Activated gamma-delta T cell treated with anti-CD3 and anti-CD28 coated beads, Interleukin-2, amount 50 U/mL, for 16 hours (primary cell): ENCODE measurements at places on chromosomes 11 and 22.

DNA sequence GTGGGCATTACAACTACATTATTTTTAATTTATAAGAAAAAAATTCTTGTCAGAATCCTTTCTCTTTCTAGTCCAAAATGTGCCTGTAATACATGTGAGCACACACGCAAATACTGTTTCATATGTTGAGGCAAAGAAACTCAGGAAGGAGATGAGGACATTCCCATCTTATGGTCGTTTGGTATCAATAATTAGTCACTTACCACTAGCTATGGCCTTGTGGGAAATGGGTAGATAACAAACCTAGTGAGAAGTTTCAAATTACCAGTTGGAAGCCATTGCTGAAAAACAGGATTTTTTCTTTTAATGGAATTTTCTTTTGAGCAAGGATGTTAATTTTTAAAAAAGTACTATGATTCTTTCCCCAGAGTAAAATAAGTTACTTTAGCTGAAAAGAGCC lies 25.7 kb downstream of the AMOTL1 start:
- no peak for DNase-seq

DNA sequence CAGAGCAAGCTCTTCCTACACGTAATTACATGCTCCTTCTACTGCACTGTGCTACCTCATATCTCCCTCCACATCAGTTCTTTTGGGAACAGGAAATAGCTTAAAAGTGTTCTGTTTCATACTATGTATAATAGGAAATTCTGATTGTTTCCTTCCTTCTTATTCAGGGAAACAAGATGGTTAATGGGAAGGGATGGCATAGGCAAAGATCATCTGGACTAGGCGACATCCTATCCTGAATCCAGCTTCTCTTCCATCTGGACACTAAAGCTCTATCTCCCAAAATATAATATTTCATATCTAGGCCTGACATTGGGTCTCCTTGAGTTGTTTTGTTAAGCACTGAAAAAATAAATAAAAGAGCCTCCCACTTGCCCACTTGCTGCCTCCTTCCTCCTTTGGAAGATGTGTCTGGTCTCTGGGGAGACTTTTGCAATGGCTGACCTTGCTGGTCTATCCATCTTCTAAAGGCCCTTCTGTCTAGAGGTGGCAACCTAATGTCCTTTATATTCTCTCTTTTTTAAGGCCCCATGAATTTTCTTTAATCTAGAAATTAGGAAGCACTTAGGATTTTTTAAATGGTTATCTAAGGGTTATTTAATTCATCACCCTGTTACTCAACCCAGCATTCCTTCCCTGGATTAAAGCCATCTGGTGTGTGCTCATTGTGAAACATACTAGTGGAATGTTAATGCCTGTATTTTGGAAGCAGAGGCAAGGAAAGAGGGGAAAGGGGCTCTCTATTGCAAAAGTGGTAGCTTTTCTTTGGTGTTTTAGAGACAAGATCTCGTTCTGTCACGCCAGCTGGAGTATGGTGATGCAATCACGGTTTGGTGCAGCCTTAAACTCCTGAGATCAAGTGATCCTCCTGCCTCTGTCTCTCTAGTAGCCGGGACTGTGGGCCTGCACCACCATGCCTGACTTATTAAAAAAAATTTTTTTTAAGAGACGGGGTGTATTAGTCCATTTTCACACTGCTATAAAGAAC lies 20.6 kb downstream of the CLMP start:
- no peak for DNase-seq

GRCh38 chr11:90770007-90770406 lies 547.2 kb upstream of the CHORDC1 start:
- no peak for DNase-seq

DNA sequence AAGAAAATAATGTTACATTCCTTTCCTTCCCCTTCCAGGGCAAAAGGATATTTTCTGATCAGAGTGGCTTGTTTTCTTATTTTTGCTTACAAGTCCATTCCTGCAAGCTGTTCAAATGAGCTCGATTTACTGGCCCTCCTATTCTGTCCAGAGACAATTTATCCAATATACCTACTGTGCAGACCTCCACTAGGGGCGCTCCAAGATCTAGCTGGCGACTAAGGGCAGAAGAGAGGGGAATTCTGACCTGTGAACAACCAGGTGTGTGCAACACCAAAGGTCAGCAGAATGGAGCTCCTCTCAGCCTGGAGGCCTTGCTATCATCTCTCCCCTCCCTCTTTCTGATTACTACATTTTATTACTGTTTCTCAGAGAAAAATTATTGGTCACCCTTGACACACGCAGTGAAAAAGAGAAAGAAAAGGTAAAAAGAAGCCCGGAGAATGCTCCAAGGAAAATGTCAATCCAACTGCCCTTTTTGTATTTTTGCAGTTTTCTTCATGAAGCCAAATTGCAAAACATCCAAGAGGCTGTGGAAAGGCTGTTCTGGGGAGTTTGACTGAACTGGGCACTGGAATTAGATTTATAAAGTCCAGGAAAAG lies 3.2 kb downstream of the SEZ6L start:
- DNase-seq = no peak

DNA sequence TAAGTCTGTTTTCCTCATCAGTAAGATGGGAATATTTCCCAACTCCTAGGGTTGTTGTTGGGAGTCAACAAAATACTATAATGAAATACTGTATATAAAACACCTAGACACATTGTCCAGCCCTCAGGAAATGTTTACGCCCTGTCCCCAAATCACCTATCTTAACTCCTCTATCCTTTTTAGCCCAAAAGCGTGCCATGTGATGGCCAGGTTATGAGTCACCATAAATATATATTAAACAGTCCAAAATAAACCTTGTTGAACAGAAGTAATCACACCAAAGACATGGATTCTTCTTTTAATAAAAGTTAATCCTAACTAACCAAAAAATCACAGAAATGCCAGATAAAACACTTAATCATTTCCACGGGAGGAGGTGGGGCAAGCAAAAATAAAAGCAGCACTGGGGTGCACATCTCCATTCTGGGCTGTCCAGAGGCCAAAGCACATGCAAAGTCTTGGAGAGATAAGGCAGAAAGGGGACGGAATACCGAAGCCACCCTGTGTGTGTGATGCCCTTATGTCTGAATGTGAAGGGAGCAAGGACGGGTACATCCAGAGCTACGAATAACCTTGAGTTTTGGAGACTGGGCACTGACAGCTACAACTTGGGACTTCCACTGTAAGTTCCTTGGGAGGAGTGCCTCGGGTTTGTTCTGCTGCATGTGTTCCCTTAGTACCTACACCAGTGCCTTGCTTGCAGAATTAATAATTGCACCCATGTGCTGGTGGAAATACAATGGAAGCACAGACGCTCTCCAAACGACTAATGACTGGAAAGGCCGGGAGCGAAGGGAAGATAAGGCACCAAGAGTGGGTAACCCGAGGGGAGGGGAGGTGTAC lies 1.1 kb downstream of the OSBP start:
- no peak for DNase-seq

- no peak for DNase-seq
Observed at GRCh38 chr11:46338988-46339666, 8.1 kb upstream of the DGKZ start.

DNA sequence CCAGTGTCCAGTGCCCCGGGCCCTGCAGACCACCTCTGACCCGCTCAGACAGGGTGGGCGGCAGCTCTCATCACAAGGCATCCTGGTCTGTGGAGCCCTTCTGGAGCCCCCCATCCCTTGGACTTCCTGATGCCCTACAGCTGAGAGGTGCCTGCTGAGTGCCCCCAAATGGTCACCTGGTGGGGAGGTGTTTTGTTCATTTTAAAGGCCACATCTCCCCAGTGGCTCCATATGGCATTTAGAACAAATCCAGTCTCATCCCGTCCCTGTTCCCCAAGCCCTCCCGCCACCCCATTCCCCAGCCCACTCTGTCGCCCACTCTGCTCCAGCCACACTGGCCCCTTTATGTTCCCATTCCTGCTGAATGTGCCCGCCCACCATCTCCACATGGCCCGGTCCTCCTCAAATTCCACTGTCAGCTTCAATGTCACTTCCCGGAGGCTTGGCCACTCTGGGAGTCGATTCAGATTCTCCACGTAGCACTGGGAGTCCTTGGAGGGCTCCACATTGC lies 32.8 kb downstream of the OSBPL5 start:
- DNase-seq = no peak

- DNase-seq = no peak
Observed at GRCh38 chr11:28735511-28735910, 627.3 kb downstream of the METTL15 start.

DNA sequence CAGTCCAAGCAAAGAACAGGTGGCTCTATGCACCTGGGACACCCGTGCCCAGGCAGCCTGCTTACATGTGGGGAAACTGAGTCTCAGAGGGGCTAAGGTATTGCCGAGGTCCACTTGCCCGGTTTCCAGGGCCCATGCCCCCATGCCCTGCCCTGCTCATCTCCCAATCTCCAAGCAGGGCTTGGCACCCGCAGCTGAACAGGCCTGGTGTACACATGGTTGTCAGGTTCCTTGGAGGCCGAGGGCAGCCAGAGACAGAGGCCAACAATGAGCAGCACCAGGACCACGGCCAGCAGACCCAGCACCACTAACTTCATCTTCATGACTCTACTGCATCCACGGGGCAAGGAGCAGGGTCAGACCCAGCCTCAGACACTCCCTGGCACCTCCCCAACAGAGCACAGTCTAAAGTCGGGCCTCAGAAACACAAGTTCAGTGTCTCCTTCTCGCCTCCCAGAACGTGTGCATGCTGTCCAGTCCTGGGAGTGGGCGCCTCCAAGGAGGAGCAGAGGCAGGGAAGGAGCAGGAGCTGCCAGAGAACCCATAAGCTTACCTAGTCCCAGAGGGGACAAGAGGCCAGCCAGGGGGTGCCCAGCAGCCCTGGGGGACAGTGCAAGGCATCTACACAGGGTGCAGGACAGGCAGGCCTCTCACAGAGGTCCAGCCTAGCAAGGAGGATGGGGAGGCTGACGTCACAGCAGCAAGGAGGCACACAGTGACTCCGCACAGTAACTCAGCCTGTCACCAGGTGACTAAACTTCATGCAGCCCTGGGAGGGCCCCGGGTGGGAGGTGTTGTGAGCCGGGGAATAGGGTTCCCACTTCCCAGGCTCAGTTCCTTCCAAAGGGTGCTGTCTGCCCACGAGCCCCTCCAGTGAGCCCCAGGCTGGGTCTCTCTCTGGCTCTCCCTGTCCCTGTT lies 20.2 kb upstream of the RGL4 start:
- DNase-seq = no peak

- no peak for DNase-seq
Observed at GRCh38 chr22:38510416-38510970, 4.4 kb upstream of the DDX17 start.
